ENCODE measurements at places on chromosomes 3 and 15.

GRCh38 chr3:78141269-78141668 is 1101.4 kb downstream of the ROBO2 start:
- DNase-seq, result no peak

DNA sequence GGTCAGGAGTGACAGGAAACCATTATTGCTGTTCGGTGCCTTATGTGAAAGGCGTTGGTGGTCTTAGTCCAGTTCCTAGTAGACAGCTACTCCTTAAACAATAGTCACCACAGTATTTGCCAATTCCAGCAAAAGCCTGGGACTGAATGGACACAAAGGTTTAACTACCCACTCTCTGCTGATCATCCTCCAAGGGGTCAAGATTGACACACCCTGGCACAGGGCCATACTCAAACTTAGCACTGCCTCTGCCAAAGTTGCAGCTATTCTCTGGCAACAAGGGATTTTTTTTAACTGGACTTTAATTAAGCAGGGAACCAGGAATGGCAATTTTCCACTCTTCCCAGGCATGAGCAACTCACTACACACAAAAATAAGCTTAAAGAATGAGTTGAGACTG is 193.9 kb downstream of the NLGN1 start:
- no peak for DNase-seq

DNA sequence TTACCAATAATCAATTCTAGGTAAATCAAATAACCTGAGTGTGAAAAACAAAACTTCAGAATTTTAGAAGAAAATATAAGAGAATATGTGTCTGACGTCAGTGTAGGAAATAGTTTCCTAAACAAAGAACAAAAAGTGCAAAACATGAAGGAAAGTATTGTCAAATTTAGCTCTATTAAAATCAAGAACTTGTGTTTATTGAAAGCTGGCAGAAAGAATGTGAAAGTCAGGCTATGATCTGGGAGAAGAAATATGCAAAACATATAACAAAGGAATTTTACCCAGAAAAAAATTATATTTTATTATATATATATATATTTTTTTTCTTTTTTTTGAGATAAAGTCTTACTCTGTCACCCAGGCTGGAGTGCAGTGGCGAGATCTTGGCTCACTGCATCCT is 129.1 kb upstream of the ANKRD28 start:
- no peak for DNase-seq

DNA sequence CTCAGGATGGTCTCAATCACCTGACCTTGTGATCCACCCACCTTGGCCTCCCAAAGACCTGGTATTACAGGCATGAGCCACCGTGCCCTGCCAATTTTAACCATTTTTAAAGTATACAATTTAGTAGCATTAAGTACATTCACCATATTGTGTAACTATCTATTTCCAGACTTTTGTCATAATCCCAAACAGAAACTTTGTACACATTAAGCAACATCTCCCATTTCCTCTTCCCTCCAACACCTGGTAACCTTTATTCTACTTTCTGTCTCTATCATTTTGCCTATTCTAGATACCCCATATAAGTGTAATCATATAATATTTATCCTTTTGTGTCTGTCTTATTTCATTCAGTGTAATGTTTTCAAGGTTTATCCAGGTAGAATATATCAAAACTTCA is 8.9 kb upstream of the MYLK start:
- no peak for DNase-seq

- no peak for DNase-seq
Observed at GRCh38 chr3:71597286-71597685, 13.8 kb upstream of the FOXP1 start.

All from activated CD8-positive, alpha-beta T cell treated with anti-CD3 and anti-CD28 coated beads for 36 hours (primary cell).